ENCODE measurements at places on chromosomes 7 and 10.

DNA sequence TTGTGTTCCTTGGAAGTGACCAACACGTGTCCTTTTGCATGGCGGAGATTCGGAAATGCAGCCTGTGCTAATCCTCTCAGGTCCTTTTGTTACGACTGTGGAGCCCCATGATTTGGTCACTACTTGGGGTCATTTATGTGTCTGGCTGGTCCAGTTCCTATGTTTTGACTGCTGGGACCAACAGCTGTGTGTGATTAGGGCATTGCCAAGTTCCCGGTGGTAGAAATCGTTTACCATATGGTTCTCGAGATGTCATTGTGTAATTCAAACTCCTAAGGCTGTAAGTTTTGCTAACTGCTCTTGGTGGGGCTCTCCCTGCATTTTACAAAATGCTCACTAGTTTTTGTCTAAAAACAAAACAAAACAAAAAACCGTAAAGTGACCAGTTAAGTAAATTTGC is 62.0 kb downstream of the CCNY start:
- DNase-seq: peak; percentile 69

GRCh38 chr7:23290993-23291392 is 8.1 kb upstream of the MALSU1 start:
- no peak for DNase-seq

- peak; percentile 29 for DNase-seq
Observed at GRCh38 chr7:32347244-32347828, 142.8 kb downstream of the LSM5 start.

DNA sequence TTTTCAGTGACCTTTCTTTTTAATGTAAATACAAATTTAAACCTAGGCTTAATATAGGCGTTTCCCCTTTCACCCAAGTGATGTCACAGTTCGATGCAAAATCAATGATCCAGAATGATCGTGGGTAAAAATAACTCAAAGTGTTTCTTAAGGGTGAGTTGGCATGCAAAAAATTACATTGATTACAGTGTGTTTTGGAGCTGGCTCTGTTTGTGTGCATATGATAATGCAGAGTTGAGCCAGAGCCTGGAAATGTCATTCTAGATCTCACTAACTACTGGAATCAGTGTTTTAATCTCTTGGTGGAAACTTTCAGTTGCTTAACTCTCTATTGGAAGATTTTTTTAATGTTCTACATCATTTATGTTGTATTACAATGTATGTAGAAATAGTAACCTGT is 72.5 kb upstream of the MXI1 start:
- no peak for DNase-seq

DNA sequence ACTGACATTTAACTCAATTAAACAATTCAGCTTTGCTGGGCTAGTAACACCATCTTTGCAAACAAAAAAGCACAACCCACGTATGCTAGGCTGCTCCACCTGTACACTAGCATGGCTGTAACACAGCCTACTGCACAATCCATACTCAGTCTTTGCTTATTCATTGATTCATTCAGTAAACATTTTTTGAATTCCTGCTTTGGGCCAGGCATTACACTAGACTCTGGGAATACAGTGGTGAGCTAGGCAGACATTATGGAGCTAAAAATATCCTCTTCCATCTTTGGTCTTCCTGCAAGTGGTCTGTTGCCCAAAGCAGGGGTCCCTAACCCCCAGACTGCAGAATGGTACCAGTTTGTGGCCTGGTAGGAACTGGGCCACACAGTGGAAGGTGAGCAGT is 9.9 kb downstream of the CNNM1 start:
- peak; percentile 34 for DNase-seq

DNA sequence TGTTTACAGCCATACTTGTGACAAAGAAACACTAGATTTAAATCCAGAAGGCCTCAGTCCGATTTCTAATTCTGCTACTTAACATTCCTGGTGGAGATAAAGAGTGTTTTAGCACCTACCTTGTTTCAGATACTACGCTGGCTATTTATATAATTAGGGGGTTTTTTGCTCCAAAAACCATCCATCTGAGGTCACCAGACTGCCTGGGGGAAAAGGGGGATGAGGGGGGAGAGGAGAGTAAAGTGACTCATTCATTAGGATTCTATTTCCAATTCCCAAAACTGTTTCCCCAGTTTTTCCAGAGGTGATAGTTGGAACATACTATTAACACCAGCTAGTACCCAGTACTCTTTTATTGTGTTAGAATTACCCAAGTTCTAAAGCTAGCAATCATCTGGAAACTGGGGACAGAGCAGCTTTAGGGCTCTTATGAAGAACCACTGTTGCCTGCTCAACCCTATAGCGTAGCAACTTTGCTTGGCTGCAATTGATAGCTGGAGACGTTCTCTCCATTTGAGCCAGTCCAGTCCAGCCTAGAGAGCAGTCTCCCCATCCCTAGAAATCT is 6.6 kb downstream of the GCC1 start:
- DNase-seq: peak; percentile 29
